ENCODE measurements at places on chromosomes 7 and 10. TPM values are rescaled to one million over a fixed set of nuclear protein-coding genes. Genes with fewer than 3 reads are reported as not detected.

Gene TFR2
- 1.3 TPM for polyA plus RNA-seq

Gene SPOCK2
- polyA plus RNA-seq, result 3.7 TPM

Gene TMEM254
- polyA plus RNA-seq, result 19.5 TPM

Gene MLXIPL
- 0.13 TPM for polyA plus RNA-seq

Gene SLC35B4
- polyA plus RNA-seq, result 10.5 TPM

Gene KEL
- polyA plus RNA-seq, result 0.87 TPM

Gene MYL10
- 26.5 TPM for polyA plus RNA-seq

Gene OR2A1
- 0.28 TPM for polyA plus RNA-seq

Gene TYSND1
- 4.3 TPM for polyA plus RNA-seq

Gene CXCL12
- polyA plus RNA-seq, result 196 TPM

Gene MARVELD1
- polyA plus RNA-seq, result 54.4 TPM

Gene TMEM213
- polyA plus RNA-seq, result 0.07 TPM

Gene GDF2
- not detected for polyA plus RNA-seq

Gene CPEB3
- 4.2 TPM for polyA plus RNA-seq

Gene TACR2
- polyA plus RNA-seq, result 0.28 TPM

Gene RPP30
- polyA plus RNA-seq, result 34.4 TPM

Gene PNLIPRP1
- polyA plus RNA-seq, result not detected

Gene TAS2R4
- 0.36 TPM for polyA plus RNA-seq

Gene KCNH2
- 16.6 TPM for polyA plus RNA-seq

Gene FAM25A
- not detected for polyA plus RNA-seq

Gene SKIDA1
- 1.5 TPM for polyA plus RNA-seq

Gene PNLIP
- 0.30 TPM for polyA plus RNA-seq

Gene MGMT
- polyA plus RNA-seq, result 13.8 TPM

Gene SLC26A3
- polyA plus RNA-seq, result not detected

Gene PRKRIP1
- 30.1 TPM for polyA plus RNA-seq

Gene CCZ1
- 62.9 TPM for polyA plus RNA-seq

Gene OR6B1
- 0.05 TPM for polyA plus RNA-seq

Gene KNDC1
- 2.1 TPM for polyA plus RNA-seq

Gene NME8
- polyA plus RNA-seq, result 0.43 TPM

Gene COBL
- polyA plus RNA-seq, result 86.6 TPM

Gene LHFPL3
- 0.13 TPM for polyA plus RNA-seq

Gene ACSM6
- polyA plus RNA-seq, result 0.09 TPM

Gene TAS2R16
- not detected for polyA plus RNA-seq

Gene UBE2D1
- 17.8 TPM for polyA plus RNA-seq

Gene CCDC172
- not detected for polyA plus RNA-seq

Gene NDUFB8
- polyA plus RNA-seq, result 108 TPM

Gene RTKN2
- 2.9 TPM for polyA plus RNA-seq

Gene DNAH11
- 0.52 TPM for polyA plus RNA-seq

Gene TSPAN13
- polyA plus RNA-seq, result 62.6 TPM

Gene SUN3
- not detected for polyA plus RNA-seq

Gene LHPP
- polyA plus RNA-seq, result 6.4 TPM

Gene AKR1C4
- polyA plus RNA-seq, result not detected

Gene LBX1
- polyA plus RNA-seq, result 1.3 TPM

Gene MAP3K8
- 3.6 TPM for polyA plus RNA-seq

Gene ICA1
- 3.5 TPM for polyA plus RNA-seq

Gene ZNRF2
- polyA plus RNA-seq, result 13.6 TPM

Gene ADIRF
- 2.3 TPM for polyA plus RNA-seq

Gene ENTPD1
- polyA plus RNA-seq, result 13.7 TPM

Data from muscle of back (tissue), 13 donors.